H9 (cell line): ENCODE measurements at places on chromosomes 5 and 9. TPM values are rescaled to one million over a fixed set of nuclear protein-coding genes. Genes with fewer than 3 reads are reported as not detected.

ERAP2 gene
- total RNA-seq, result 0.09 TPM in 1 of 2 replicates, not detected in the other

PCDHGA1 gene
- 0.63 and 0.72 TPM in 2 replicates for total RNA-seq

TEX48 gene
- not detected in 2 replicates for total RNA-seq

CARD9 gene
- total RNA-seq, result 5.5 and 5.6 TPM in 2 replicates

LCN12 gene
- 2.1 and 4.5 TPM in 2 replicates for total RNA-seq

RETREG1 gene
- total RNA-seq, result 3.3 and 3.4 TPM in 2 replicates

CTSV gene
- 82.2 and 85.5 TPM in 2 replicates for total RNA-seq

CDKN2B-AS1 gene
- not detected in 2 replicates for total RNA-seq

DNA sequence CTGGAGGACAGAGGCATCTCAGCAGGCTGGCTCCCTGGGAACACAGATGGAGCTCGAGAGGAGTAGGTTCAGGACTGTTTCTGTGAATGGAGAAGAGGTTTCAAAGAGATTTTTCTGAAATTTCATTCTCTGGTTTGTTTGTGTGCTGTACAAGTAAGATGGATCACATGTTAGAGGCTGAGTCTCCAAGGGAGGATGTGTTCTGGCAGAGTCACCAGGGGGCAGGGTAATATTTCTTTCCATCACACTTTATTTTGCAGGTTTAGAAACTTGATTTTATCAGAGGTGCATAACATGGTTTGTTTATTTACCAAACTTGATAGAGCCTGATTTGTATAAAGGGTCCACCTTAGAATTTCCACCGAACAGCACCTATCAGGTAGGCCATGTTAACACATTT is 69.2 kb upstream of the ARL15 start:
- no peaks in the 10 kb centered on the region for H3K4me1 ChIP-seq
- H3K27me3 ChIP-seq, result no peaks in the 10 kb centered on the region
- no peak for DNase-seq
- no peak overlapping the region for H3K4me3 ChIP-seq
- peaks cover 3% of the 10 kb centered on the region for H3K36me3 ChIP-seq

GRCh38 chr5:117107859-117108258 is 533.2 kb upstream of the SEMA6A start:
- DNase-seq, result no peak
- no peak overlapping the region for H3K4me3 ChIP-seq
- no peaks in the 10 kb centered on the region for H3K27me3 ChIP-seq
- peaks cover 10% of the 10 kb centered on the region for H3K36me3 ChIP-seq
- 0 out of 2 replicates have a peak, but pooled peaks cover 3% of the 10 kb centered on the region for H3K4me1 ChIP-seq
- no peak overlapping the region for H3K27ac ChIP-seq

GRCh38 chr9:127614961-127615360 is 2.9 kb downstream of the STXBP1 start:
- no peaks in the 10 kb centered on the region for H3K27me3 ChIP-seq
- H3K36me3 ChIP-seq, result no peaks in the 10 kb centered on the region
- no peak overlapping the region for H3K4me3 ChIP-seq

DNA sequence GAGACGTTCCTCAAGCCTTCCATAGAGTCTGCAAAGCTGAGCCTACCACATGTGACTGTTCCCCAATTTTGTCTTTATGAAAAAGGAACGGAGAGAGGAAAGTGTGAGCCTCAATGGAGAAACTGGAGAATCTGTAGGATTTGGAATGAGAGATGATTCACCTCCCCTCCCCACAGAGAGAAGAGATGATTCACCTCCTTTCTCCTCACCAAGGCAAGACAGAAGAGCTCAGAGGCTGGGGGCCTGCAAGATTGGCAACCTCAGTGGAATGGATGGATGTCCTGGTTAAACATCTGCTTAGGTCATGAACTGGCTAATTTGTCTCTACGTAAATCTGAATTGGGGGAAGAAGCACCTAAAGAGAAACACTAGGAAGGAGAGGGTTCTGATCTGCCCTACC is 17.0 kb upstream of the MOCS2 start:
- H3K4me3 ChIP-seq, result no peak overlapping the region
- no peaks in the 10 kb centered on the region for H3K27me3 ChIP-seq
- H3K27ac ChIP-seq, result no peak overlapping the region
- H3K4me1 ChIP-seq, result no peaks in the 10 kb centered on the region
- no peaks in the 10 kb centered on the region for H3K36me3 ChIP-seq

- DNase-seq, result no peak
- no peaks in the 10 kb centered on the region; the same call in 1 of the 3 replicates for H3K36me3 ChIP-seq
- no peak overlapping the region for H3K27ac ChIP-seq
- no peak overlapping the region for H3K4me3 ChIP-seq
These were observed 82.1 kb downstream of the PRKACG start for GRCh38 chr9:68931821-68932220.

DNA sequence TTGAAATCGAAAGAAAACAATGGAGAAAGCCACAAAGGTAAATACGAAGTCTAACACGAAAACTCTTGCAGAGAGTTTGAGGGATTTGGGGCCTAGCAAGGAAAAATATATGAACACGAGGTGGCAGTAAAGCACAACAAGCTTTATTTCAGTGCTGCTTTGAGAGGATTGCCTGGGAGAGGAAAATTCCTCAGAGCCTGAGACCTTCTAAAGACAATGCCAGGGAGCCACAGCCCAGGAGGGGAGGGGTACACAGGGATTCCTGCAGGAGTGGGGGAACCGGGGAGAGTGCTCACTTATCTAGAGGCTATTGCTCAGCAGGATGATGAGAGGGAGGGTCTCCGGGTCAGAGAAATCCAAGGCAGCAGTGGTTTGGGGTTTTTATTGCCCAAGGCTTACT is 134.9 kb upstream of the ADCY2 start:
- peak; percentile 94 for DNase-seq
- peak overlapping the region; percentile 45 for H3K4me3 ChIP-seq
- no peaks in the 10 kb centered on the region for H3K27me3 ChIP-seq
- H3K36me3 ChIP-seq, result peaks cover 48% of the 10 kb centered on the region
- H3K4me1 ChIP-seq, result peaks cover 2% of the 10 kb centered on the region; the same call in 1 of the 2 replicates
- peak overlapping the region; percentile 58 for H3K27ac ChIP-seq

- no peaks in the 10 kb centered on the region for H3K36me3 ChIP-seq
- no peak overlapping the region for H3K4me3 ChIP-seq
- no peaks in the 10 kb centered on the region for H3K27me3 ChIP-seq
- no peak for DNase-seq
These were observed 8.1 kb upstream of the HAVCR1 start for GRCh38 chr5:157067005-157067404.

GRCh38 chr5:64685866-64686265 is 4.4 kb upstream of the SHISAL2B start:
- H3K27me3 ChIP-seq, result no peaks in the 10 kb centered on the region; the same call in 1 of the 2 replicates
- H3K4me3 ChIP-seq, result no peak overlapping the region
- no peak for DNase-seq
- no peaks in the 10 kb centered on the region; the same call in 1 of the 2 replicates for H3K4me1 ChIP-seq
- no peak overlapping the region for H3K27ac ChIP-seq

- no peak overlapping the region for H3K4me3 ChIP-seq
These were observed 140.1 kb upstream of the NR3C1 start for GRCh38 chr5:143543358-143544255.

DNA sequence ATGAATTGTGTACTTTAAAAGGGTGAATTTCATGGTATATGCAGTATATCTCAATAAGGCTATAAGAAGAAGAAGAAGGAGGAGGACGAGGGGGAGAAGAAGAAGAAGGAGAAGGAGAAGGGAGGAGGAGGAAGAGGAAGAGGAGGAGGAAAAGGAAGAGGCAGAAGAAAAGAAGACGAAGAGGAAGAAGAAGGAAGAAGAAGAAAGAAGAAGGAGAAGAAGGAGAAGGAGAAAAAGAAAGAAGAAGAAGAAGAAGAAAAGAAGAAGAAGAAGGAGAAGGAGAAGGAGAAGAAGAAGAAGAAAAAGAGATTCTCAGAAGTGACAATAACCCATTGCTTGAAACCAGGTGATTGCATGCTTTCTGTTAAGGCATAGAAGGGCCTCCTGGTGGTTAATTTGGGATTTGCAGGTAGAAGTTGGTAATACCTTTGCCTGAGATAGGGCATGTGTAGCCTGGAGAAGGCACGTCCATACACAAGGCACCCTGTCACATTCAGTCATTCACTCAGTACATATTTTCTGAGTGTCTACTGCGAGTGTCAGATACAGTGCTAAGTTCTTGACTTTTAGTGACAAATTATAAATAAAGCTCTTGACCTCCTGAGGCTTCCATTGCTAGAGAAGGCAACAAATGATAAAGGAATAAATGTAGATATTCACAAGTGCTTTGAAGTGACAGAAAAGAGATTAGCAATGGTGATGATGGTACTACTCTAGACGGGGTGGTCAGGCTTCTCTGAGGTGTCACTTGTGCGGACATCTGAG is 231.3 kb downstream of the NPR3 start:
- H3K36me3 ChIP-seq, result no peaks in the 10 kb centered on the region
- no peaks in the 10 kb centered on the region for H3K27me3 ChIP-seq
- no peak overlapping the region for H3K27ac ChIP-seq
- peak; percentile 32 for DNase-seq
- H3K4me1 ChIP-seq, result no peaks in the 10 kb centered on the region

DNA sequence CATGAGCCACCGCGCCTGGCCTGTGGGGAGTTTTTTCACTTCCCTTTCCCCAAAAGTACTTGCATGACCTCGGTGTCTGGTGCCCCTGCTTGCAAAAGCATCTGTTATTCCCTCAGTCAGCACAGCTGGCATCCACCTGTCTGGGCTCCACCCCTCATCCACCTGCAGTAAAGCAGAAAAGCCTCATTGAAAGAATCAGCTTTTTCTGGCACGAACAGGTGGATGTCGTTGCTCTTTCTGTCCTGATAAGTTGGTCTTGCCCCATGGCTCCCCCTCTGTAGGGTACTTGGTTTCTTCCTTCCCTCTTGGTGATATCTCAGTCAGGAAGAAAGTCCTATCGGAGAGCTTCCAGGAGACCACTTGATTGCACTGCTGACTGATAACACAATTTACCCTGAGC is 37.4 kb downstream of the WWC1 start:
- peak; percentile 84 for DNase-seq
- H3K4me1 ChIP-seq, result peaks cover 32% of the 10 kb centered on the region
- peak overlapping the region; percentile 67 for H3K27ac ChIP-seq
- no peaks in the 10 kb centered on the region for H3K27me3 ChIP-seq

DNA sequence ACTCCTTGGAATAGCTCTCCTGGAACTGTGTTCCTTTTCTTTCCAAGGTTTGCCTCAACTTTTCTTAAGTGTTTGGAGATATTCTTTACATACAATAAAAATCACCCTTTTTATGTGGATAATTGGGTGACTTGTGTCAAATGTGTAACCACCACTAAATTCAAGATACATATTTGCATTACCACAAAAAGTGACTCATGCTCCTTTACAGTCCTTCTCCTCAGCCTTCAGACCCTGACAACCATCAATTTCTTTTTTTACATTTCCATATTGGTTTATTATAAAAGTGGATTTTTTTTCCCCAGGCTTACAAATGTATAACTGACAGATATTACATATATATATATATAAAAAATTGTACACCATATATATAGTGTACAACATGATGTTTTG is 372.0 kb upstream of the KCNN2 start:
- no peaks in the 10 kb centered on the region for H3K36me3 ChIP-seq
- H3K4me1 ChIP-seq, result no peaks in the 10 kb centered on the region
- no peak for DNase-seq
- H3K27me3 ChIP-seq, result no peaks in the 10 kb centered on the region

GRCh38 chr5:6541256-6542013 is 91.4 kb downstream of the NSUN2 start:
- DNase-seq, result no peak
- no peaks in the 10 kb centered on the region for H3K36me3 ChIP-seq
- no peaks in the 10 kb centered on the region for H3K27me3 ChIP-seq
- H3K27ac ChIP-seq, result no peak overlapping the region

DNA sequence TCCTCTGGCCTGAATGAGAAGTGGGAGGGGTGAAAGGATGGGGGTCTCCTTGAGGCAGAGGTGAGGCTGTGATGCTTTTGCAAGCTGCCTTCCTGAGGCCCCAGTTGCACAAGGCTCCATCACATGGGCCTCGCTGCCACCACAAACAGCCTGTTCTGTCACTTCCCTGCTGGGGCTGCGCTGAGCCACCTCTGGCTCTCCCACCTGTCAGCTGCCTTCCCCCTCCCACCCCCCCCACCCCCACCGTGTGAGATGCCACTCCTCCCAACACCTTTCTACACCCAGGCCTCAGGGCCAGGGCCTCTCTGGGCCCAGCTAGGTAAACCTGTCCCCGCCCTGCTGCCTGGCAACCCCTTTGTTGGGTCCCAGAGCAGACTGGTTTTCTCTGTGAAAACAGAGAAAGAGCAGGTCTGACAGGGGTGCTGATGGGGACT is 4.5 kb upstream of the PDLIM4 start:
- H3K36me3 ChIP-seq, result no peaks in the 10 kb centered on the region
- H3K27me3 ChIP-seq, result no peaks in the 10 kb centered on the region; the same call in 1 of the 2 replicates
- peak; percentile 25 for DNase-seq
- peaks cover 4% of the 10 kb centered on the region; the same call in 1 of the 2 replicates for H3K4me1 ChIP-seq
- no peak overlapping the region for H3K27ac ChIP-seq

GRCh38 chr9:74413876-74414275 is 83.3 kb upstream of the RORB start:
- H3K4me3 ChIP-seq, result no peak overlapping the region
- H3K4me1 ChIP-seq, result no peaks in the 10 kb centered on the region
- no peak overlapping the region for H3K27ac ChIP-seq
- no peak for DNase-seq

DNA sequence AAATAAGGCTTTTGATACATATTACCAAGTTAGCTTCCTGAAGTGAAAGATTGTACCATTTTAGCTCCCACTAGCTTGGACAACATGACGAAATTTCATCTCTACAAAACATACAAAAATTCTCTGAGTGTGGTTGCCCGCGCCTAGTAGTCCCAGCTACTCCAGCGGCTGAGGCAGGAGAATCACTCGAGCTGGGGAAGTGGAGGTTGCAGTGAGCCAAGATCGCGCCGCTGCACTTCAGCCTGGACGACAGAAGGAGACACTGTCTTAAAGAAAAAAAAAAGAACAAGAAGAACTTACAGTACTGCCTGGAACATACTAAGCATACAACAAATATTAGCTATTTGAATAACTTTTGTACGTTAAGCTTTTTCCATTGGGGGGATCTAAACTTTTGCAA is 29.7 kb upstream of the NRG2 start:
- no peaks in the 10 kb centered on the region for H3K4me1 ChIP-seq
- no peak for DNase-seq
- H3K27ac ChIP-seq, result no peak overlapping the region
- no peaks in the 10 kb centered on the region for H3K27me3 ChIP-seq

DNA sequence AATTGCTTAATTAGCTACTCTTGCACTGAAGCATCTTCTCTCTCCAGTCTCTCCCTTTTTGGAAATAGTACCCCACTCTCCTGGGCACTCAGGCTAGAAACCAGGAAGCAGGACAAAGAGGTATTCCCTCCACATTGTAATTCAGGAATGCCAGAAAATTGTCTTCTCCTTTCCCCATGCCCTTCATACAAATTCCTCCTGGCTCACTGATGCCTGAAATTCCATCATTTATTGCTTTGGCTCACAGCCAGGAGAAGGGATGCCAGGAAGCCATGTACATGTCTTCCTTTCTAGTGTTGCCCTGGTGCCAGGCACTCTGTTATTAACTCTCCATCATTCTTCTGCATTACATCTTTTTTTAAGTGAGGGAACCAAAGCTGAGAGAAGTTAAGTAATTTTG is 716.5 kb upstream of the C9orf72 start:
- no peaks in the 10 kb centered on the region for H3K27me3 ChIP-seq
- H3K4me3 ChIP-seq, result no peak overlapping the region
- H3K27ac ChIP-seq, result no peak overlapping the region

DNA sequence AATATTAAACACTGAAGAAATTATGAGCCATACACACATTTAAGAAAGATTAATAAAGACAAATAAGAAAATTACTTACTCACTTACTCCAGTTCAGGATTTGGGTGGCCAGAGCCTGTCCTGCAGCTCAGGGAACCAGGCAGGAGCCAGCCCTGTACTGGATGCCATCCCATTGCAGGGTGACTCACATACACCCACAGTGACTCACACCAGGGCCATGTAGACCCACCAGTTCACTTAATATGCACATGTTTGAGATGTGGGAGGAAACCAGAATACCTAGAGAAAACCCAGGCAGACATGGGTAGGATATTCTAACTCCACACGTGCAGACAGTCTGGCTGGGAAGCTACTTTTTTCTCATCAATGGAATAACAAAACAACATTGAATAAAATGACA is 49.6 kb upstream of the ADRB2 start:
- DNase-seq, result no peak
- no peak overlapping the region for H3K27ac ChIP-seq
